ENCODE measurements at places on chromosomes 13 and 19. TPM values are rescaled to one million over a fixed set of nuclear protein-coding genes. Genes with fewer than 3 reads are reported as not detected.

- DNase-seq, result peak; percentile 40
These were observed 1.8 kb downstream of the FGF14 start for GRCh38 chr13:102399791-102400674.

The COPE gene
- 347 TPM for total RNA-seq

DNA sequence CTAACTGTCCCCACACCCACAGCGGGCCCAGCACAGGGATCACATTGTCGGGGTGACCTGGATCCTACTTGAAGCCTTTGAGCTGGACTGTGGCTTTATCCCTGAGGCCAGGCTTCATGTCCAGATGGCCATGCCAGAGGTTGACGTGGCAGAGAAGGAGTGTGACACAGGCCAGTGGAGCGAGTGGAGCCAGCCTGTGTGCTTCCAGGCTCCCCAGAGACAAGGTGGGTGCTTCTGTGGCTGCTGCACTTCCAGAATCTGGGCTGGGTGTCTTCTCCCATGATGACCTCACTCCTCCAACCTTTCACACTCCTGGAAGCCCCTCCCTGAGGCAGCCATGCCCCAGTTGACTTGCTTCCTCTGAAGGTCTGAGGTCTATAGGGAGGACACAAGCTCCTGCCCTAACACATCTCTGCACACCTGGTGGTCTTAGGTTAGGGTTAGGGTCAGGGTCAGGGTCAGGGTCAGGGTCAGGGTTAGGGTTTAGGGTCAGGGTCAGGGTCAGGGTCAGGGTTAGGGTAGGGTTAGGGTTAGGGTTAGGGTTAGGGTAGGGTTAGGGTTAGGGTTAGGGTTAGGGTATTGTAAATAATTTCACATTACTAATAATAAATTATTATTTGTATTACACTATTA, 13.1 kb upstream of the MZF1 start:
- DNase-seq, result peak; percentile 15

The ZNF682 gene
- 3.0 TPM for total RNA-seq

GRCh38 chr19:14496029-14496833, at the start of gene GIPC1:
Gene GIPC1, minus strand, starts transcription at chr19:14496127. Its CDS starts 13,151 bp downstream, at chr19:14482976.
- DNase-seq, result peak; percentile 99

- no peak for DNase-seq
These were observed 11.6 kb downstream of the IGFL2 start for GRCh38 chr19:46159418-46160232.

- DNase-seq, result peak; percentile 51
These were observed at the start of gene SPTBN4 for GRCh38 chr19:40466985-40467734. Gene SPTBN4, plus strand, starts transcription at chr19:40467001. Its CDS starts 5,621 bp downstream, at chr19:40472622.

DNA sequence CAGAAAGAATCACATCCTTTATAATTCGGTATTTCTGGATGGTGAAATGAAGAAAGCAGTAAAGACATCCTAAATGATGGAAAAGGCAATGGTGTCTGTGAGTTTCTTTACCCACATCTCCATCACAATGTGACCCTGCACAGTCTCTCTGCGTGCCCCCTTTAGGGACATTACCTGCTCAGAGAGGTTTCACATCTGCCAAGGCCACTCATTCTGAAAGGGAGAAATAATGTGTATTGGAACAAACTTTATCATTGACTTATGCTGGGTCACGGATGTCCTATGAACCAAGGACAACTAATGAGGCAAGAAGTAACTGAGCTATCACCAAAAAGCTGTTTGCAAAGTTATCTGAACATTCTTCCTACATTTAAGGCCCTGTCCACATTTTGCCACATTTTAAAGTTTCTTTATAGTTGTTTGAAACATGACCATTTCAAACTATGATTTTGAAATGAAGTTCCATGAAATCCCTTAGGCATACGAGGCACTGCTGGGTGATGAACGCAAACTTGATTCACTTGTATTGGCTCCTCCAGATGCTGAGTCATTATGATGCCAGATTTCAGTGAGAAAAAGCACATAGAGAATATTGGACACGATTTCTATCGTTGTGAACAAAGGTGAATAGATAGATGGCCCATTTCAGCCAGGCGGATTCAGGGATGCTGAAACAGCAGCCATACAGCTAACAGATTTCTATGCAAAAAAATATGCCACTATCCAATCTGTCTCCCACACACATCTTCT, 63.5 kb upstream of the HMGB1 start:
- peak; percentile 75 for DNase-seq

The CADM4 gene
- total RNA-seq, result 1.0 TPM

The GNG8 gene
- total RNA-seq, result not detected

Measured in GM23248 (cell line).